ENCODE measurements at places on chromosomes 5 and 9.

DNA sequence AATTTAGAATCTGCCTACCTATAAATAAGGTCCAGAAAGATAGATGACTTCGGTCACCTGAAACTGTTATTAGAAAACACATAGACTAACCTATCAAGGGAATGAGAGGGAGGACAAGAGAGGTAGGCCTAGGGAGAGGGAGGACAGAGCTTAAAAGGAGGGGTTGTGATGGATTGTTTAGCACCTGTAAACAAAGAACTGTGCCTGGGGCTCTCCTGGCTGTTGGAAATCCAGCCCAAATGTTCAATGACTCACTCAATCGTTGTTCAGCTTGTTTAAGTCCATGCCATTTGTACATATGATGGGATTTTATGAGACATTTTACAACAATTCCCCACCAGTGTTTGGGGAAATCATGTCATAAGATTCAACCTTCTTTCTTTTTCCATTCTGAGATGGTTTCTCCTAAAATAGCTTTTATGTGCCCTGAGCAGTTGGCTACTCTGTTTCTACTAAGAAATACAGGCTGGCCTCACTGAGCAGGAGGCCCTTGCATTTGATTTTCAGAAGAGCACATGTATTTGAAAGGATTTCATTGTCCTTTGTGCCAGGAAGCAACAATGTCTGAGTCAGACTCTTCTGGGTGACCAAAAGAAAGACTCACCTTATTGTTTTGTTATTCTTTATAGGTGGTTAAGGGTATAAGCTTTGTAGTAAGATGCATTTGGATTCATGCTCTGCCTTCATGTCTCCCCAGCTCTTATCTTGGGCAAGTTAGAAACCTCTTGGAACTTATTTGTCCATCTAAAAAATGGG lies 48.2 kb upstream of the GPR151 start:
- DNase-seq = no peak

GRCh38 chr5:1322955-1323802 lies 21.7 kb downstream of the CLPTM1L start:
- no peak for DNase-seq

DNA sequence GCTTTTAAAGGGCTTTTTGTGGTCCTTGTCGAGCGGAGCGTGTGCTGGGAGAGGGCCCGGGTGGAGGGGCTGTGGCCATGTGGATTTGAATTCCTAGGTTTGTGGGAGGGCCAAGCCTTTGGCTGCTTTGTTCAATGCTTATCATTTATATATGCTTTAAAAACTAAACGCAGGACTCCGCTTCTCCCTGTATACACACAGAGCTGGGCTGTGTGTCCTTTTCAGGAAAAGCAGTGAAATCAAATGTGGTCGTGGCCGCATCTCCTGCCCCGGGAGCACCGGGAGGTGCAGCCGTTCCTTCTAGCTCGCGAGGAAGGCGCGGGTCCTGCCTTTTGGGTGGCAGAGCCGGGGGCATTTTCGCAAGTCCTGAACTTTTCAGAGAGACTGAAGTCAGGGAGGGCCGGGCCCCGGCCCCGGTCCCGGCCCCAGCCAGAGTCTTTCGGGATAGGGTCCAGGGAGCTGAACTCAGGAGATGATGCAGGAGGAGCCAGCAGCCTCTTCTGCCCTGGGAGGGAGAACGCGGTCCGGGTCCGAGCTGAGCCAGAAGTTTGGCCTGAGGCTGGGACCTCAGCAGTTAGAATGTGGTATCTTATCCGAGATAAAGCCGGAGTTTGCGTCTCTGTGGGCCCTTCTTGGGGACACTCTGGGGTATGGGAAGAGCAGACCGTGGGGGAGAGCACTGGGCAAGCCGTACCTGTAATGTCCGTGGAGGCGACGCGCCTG lies 158.8 kb downstream of the C9orf152 start:
- DNase-seq = no peak

- no peak for DNase-seq
Observed at GRCh38 chr5:91302958-91303357, 80.2 kb downstream of the ARRDC3 start.

- no peak for DNase-seq
Observed at GRCh38 chr9:93138171-93138764, 4.2 kb upstream of the NINJ1 start.

DNA sequence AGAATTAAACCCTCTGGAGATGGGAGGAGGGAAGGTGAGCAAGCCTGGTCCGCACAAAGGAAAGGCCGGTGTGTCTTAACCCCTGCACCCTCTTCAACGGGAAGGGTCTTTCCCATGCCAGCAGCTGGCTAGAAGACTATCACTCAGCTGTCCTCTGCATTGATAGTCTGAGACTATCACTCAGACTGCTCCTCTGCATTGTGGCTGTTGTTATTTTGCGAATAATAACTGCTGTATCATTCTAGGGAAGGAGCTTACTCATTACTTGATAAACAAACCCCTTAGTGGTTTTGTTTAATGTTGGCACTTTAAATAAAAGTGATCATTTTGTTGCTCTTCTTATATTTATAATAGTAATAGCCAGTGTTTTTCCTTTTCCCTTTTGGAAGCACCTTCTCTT lies 8.1 kb downstream of the TRIP13 start:
- DNase-seq = no peak

- DNase-seq = no peak
Observed at GRCh38 chr9:114307899-114308267, 15.0 kb upstream of the ORM1 start.

DNA sequence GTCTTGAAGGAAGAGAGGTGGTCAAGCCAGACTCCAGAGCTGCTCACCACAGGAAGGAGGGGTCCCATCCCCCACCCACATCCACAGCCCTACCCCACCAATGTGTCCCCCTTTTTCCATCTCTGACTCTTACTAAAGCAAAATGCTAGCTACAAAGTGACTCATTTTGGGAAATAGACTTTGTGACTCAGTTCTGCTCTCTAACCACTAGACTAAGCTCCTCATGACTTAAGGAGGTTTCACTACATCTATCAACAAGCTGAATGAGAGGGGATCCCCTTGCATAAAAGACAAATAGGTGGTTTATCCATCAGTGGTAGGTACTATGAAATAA lies 35.1 kb upstream of the ADRB2 start:
- no peak for DNase-seq

DNA sequence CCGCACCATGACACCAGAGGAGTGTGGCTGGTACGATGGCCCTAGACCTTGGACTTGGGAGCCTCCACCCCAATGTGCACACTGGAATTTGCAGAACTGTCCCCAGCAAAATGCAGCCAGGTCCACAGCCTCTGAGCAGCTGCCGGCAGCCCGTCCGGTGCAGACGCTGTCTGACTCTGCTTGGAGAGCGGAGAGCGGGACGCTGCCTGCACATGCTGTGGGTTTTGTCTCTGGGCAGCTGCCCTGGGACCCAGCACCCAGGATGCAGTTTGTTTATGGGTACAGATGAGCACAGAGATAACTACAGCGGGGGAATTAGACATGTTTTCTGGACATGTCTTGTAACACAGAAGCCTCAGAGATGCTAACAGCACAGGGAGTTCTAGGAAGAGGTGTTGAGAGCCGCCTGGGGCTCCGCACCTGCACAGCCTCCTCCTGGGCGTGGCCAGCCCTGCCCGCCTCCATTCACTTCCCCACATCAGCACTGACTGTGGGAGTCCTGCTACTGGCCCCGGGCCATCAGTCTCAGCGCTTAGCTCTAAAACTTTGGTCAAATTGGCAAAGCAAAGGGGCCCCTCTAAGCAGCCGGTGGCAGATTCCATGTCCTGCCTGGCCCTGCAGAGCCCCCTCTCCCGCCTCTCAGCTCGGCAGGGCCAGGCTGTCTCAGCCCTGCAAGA lies 159.6 kb downstream of the IRX2 start:
- no peak for DNase-seq

DNA sequence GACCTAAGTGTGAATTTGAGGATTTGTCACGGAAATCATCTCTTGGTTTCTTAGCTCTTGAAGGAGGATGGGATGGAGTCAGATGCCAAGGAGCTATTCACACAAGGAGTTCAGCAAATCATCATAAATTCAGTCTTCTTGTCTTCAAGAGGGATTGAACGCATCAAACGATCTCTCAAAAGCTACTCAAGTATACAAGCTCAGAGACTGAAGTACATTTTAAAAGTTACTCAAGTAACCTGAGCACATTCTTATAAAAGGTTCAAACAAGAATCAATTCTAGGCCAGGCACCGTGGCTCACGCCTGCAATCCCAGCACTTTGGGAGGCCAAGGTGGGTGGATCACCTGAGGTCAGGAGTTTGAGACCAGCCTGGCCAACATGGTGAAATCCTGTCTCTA lies 21.1 kb upstream of the GOLPH3 start:
- DNase-seq = no peak

GRCh38 chr9:124040935-124041816 lies 29.6 kb downstream of the LHX2 start:
- DNase-seq = no peak

GRCh38 chr9:27165068-27165467 lies 56.0 kb downstream of the TEK start:
- no peak for DNase-seq

GRCh38 chr5:150242251-150242894 lies 47.2 kb downstream of the CAMK2A start:
- DNase-seq = no peak

DNA sequence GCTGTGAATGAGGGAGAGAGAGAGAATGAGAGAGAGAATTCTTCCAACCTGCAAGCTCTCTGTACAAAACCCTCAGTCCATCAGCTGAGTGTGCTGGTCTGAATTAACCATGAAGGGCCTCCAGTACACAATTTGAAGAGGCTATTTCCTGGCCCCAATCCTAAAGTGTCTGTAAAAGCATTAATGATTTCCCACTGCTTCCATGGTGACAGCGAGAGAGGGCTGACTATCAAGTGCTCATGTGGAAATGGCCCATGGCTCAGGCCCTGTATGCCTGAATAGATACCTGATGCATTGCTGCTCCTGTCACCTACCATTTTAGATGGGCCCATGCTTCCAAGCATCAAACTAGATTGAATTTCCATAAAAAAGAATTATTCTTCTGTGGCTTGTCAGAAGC lies 592.4 kb downstream of the KIF4B start:
- no peak for DNase-seq

DNA sequence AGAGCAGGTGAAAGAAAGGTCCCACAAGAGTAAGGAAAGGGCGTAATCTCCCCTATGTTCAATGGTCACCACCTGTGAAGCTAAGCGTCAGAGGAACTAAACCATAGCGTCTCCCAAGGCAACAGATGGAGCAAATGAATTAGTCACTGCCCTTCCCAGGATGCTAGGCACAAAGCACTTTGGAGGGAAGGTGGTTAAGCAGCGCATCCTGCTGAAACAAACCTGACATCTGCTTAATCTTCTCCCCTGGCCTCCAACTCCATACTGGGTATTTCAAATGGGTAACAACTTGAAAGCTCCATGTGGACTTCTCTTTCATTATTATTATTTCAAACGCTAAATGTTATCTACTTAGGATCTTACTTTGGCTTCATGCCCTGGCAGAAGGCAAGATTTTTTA lies 227.3 kb downstream of the MLLT3 start:
- peak; percentile 30 for DNase-seq

GRCh38 chr5:159644053-159644452 lies 272.2 kb upstream of the ADRA1B start:
- DNase-seq = no peak

GRCh38 chr5:58149345-58149744 lies 310.5 kb downstream of the PLK2 start:
- DNase-seq = no peak

- DNase-seq = no peak
Observed at GRCh38 chr5:173202266-173202875, 32.6 kb downstream of the NKX2-5 start.

DNA sequence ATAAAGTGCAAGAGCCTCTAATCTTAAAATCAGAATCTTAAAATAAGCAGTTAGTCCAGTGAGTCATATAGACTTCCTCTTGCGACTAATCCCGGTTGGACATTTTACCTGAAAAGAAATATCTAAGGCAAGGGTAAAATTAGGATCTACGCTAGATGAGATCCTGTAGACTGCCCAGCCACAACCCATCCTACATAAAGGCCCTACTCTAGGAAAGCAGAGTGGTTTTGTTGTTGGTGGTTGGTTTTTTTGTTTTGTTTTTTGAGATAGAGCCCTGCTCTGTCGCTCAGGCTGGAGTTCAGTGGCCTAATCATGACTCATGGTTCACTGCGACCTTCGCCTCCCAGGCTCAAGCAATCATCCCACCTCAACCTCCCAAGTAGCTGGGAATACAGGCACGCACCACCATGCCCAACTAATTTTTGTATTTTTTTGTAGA lies 6.9 kb downstream of the TSC1 start:
- DNase-seq = no peak

DNA sequence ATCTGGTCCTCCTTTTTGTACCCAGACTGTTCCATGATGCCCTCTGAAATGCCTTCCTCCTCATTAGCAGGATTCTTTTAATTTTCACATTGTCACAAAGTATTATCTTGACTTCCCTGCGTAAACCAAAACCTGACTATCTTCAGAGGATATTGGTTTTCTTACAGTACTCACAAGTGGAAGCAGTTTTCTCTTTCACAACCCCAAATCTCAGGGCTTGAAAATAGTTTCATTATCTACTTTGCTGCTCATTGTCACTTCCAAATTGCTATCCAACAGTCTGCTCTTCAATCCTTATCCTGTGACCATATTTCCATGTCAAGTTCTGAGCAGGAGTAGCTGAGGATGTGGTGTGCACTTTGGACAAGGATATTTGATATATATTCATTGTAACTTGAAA lies 324.1 kb downstream of the FAM170A start:
- no peak for DNase-seq

- no peak for DNase-seq
Observed at GRCh38 chr9:109499631-109500410, 1.7 kb upstream of the PTPN3 start.

- DNase-seq = no peak
Observed at GRCh38 chr5:143494162-143494561, 90.7 kb upstream of the NR3C1 start.

GRCh38 chr5:93355691-93356090 lies 225.3 kb downstream of the NR2F1-AS1 start:
- DNase-seq = no peak

GRCh38 chr5:143413958-143414669 lies 10.6 kb upstream of the NR3C1 start:
- DNase-seq = no peak

GRCh38 chr5:52776116-52776515 lies 11.6 kb upstream of the ITGA1 start:
- DNase-seq = no peak

DNA sequence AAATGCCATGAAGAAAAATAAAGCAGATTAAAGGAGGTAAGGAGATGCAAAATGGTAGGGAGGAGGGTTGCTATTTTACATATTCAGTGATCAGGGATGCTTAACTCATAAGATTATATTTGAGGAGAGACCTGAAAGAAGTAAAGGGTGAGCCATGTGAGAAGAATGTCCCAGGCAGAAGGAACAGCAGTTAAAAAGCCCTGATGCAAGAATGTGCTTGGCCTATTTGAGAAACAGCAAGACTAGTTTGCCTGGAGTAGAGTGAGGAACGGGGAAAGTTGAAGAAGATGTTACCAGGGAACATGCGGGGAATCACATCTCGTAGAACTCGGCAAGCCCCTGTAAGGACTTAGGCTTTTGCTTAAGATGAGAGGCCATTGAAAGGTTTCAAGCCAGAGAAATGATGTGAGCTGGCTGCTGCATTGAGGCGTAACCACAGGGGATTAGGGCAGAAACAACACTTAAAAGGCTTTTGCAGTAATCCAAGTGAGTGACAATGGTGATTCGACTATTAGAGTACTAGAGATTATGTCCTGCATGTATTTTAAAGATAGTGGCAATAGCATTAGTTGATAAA lies 198.7 kb downstream of the VPS13A start:
- DNase-seq = no peak
